Activated T-cell treated with anti-CD3 and anti-CD28 coated beads, Interleukin-2, amount 50 U/mL, for 4 hours (primary cell): ENCODE measurements at places on chromosomes 3 and 15.

- DNase-seq: no peak
Measured at GRCh38 chr3:36433511-36433910, 53.2 kb downstream of the STAC start.

- DNase-seq: no peak
Measured at GRCh38 chr3:139319428-139320402, 24.1 kb upstream of the MRPS22 start.

DNA sequence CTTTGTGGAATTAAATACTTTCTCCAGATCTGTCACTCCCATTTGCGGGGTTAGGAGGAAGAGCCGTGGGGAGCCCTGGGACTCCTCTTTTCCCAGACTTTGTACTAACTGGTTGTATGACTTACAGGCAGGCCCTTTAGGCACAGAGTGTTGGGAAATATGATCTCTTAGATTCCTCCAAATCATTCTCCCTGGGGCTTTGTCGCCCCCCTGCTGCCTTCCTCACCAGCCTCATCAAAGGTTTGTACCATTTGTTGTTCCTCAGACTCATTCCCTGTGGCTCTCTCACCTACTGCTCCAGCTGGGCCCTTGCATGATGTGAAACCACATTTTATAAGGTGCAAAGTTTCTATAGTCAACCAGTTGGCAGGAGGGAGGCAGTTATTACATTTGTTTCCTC lies 56.4 kb downstream of the CRYGS start:
- no peak for DNase-seq

- no peak for DNase-seq
Measured at GRCh38 chr15:90664650-90665287, 52.4 kb upstream of the BLM start.

GRCh38 chr3:129592381-129593131 lies 13.9 kb downstream of the PLXND1 start:
- no peak for DNase-seq

DNA sequence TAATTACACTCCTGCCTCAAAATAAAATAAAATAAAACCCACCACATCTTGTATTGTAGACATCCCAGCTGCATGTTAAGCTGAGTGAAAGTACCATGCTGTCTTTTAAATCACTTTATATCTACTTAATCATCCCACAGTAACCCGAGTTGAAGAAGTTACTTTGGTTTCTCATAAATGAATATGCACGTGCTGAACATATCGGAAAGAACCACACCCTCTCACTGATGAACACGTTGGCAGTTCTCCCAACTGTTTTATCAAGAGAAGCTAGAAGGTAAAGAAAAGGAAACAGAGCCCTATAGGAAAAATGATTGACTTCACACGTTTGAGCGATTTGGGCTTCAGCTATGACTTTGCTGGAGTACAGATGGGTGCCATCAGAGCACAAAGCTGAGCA lies 15.9 kb upstream of the TM4SF19 start:
- DNase-seq: no peak

DNA sequence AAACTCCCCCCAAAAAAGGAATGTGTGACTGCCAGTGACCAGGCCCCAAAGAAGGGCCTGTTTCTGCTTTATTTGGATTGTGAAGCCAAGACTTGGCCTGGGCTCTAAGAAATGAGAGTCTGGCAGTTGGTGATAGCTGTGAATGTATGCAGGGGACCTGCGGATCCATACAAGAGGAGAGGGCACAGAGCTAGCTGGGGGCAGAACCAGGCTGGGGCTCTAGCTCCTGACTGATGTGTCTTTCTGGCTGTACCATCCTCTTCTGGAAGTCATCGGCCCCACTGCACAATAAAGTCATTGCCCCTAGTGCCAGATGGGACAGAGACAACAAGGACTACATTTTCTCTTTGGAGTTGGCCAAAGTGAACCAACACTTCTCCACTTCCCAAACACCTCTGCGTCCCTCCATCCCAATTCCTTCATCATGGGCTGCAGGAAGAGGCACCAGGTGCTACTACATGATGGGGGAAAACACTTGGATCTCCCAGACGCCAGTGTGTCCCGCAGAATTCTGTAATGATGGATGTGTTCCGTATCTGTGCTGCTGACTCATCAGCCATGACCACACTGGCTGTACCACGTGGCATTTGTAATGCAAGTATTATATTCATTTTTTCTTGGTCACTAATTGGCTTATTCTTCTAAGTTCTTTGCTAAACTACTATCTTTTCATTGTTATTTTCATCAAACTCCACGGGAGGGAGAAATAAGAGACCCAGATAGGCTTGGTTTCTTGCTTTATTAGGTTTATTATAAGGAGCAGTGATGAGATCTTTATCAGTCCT lies 1.7 kb upstream of the PLA2G4F start:
- DNase-seq: no peak

- no peak for DNase-seq
Measured at GRCh38 chr15:81469154-81469553, 95.1 kb upstream of the TMC3 start.

GRCh38 chr3:170641510-170642236 lies 55.8 kb upstream of the SLC7A14 start:
- DNase-seq: no peak

DNA sequence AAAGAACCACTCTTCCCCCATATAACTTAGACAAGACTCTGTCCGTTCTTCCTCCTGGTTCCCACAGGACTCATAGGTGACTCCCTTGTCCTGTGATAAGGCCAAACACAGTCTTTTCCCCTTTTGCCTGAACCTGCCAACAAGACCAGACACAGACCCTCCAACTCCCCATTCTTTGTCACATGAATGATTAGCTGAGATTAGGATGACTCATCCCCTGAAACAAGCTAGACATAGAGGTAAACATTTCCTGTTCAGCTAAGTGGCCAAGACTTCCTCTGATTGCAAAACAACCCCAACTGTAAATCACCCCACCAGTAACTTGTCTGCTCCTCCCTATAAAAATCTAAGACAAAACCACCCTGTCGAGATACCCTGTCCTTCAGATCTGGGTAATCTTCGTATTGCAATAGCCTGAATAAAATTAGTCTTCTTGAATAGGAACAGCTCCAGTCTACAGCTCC lies 11.4 kb upstream of the HTR3E start:
- no peak for DNase-seq

DNA sequence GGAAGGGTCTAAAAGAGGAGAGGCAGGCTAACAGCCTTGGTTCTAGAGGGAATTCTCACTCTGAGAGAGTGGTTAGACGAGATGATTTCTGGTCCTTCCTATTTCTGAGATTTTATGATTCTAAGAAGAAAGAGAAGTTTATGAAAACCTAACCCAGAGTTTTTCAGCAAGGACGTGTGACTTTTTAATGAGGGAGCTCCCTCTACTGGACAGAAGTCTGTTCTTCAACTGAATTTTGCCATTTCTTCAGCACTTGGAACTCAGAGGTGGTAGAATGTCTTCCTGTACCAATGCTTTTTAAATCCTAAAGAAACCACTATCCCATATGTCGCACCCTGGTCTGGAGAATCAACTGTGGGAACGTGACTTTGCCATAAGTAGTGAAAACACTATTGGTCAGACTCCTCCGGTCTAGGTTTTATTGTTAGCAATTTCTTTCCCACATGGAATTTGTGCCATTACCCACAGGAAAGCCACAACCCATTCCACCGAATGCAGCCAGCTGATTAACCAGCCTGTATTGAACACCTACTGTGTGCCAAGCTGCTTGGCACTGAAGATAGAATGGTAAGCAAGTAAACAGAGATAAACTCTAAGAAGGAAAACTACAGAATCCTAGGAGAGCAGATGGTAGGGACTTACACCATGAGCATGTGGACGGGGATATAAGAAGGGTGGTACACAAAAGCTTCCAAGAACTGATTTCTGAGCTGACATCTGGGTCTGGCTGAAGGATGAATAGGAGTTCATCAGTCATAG lies 199.5 kb upstream of the LMCD1 start:
- DNase-seq: no peak

DNA sequence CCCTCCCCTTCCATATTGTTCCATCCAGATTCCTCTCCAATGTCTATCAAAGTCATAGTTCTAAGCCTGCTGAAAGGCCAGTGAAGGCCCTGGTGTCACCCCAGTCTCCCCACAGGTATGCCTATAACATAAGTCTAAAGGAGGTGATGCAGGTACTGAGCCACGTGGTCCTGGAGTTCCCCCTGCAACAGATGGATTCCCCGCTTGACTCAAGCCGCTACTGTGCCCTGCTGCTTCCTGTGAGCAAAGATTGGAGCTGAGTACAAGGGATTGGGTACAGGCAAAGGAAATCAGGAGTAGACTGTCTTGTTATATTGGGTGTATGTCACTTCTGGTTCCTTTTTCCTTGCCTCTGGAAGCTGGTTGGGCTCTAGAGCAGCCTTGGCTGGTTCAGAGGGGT lies 8.2 kb downstream of the EIF2B5 start:
- no peak for DNase-seq

GRCh38 chr3:193837347-193837827 lies 244.4 kb downstream of the OPA1 start:
- no peak for DNase-seq

GRCh38 chr3:138097192-138098172 lies 17.9 kb downstream of the DZIP1L start:
- DNase-seq: no peak

DNA sequence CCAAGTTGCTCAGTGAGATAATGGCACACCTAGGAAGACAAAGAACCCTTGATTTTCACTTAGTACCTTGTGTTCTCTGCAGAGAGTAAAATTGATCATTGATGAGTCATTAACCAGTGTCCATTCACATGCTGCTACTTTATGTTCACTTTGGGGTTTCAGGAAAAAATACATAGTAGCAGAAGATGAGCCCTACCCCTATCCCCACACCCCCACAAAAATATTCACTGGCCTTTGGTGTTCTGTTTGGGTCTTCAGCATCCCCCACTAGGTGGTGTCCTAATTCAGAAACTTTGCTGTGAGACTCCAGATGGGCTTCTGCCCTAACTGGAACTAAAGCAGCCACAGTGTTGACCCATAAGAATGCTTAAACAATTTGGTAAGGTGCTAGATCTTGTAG lies 178.8 kb downstream of the KLHL25 start:
- DNase-seq: peak; percentile 14

- no peak for DNase-seq
Measured at GRCh38 chr15:58582160-58582559, 150.4 kb downstream of the LIPC start.

- DNase-seq: no peak
Measured at GRCh38 chr15:86263230-86263629, 183.6 kb downstream of the AGBL1 start.

DNA sequence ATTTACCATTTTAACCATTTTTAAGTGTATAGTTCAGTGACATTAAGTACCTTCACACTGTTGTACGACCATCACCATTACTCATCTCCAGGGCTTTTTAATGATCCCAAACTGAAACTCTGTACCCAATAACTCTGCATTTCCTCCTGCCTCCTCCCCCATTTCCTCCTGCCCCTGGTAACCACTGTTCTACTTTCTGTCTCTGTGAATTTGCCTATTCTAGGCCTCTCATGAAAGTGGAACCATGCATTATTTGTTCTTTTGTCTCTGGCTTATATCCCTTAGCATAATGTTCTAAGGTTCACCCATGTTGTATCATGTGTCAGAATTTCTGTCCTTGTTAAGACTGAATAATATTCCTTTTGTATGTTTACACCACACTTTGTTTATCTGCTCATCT lies 154.2 kb downstream of the MECOM start:
- no peak for DNase-seq

DNA sequence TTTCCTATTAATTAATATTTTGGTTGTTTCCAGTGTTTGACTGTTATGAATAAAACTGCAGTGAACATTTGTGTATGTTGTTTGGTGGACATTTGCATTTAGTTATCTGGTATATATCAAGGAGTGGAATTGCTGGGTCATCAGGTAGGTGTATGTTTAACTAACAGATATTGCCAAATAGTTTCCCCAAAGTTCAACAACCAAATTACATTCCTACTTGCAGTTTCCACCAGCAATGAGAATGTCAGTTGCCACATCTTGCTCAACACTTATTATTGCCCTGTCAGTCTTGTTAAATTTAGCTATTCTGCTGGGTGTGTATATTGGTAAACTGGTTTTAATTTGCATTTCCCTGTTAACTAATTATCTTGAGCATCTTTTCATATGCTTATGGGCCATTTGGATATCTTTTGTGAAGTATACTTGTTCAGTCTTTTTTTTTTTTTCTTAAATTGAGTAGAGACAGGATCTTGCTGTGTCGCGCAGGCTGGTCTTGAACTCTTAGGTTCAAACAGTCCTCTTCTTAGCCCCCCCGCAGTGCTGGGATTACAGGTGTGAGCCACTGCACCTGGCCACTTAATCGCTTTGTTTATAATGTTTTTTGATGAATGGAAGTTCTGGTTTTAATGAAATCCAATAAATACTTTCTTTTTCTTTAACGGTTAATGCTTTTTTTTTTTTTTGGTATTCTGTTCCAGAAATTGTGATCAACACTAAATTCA lies 7.9 kb downstream of the FEM1B start:
- DNase-seq: no peak

DNA sequence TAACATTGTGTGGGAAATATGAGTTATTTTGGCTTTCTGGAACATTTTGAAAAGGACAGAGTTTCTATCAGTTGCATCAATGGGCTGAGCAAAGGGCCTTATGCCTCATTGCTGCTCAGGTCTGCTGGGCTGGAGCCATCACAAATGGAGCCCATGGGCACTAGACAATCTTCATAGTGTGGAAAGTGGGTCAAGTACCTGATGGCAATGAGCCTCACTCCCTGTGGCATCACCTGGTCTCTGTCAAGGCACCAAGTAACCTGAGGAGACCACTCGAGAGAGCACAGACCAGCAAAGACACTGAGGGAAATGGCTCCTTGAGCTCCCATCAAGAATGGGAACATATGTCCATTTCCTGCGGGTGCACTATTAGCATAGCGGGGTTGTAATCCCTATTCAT lies 96.7 kb upstream of the PPP2R3A start:
- no peak for DNase-seq

- DNase-seq: no peak
Measured at GRCh38 chr15:71538181-71538580, 272.2 kb upstream of the NR2E3 start.

GRCh38 chr3:32641356-32641755 lies 43.6 kb upstream of the CNOT10 start:
- no peak for DNase-seq

GRCh38 chr3:882533-882932 lies 210.3 kb upstream of the CNTN6 start:
- no peak for DNase-seq

DNA sequence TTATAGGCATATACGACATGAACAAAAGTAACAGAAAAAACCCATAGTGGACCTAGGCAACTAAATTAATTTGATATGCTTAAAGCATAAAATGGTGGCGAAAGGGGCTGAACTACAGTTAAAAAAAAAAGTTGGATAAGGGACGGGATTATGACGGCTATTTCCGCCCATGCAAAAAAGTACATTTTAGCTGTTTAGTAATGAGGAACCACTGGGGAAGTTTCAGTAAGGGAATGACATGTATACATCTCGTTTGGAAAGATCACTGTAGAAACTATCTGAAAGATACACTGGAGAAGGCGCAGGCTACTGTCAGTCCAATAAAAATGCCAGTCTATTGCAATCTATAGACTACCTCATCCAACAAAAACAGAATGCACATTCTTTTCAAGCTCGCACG lies 65.6 kb downstream of the ZNF148 start:
- DNase-seq: no peak

- no peak for DNase-seq
Measured at GRCh38 chr15:58110999-58111717, 27.0 kb upstream of the AQP9 start.

- no peak for DNase-seq
Measured at GRCh38 chr3:131432441-131432840, 50.9 kb downstream of the NUDT16 start.
